ENCODE measurements at places on chromosomes 2 and 18.

DNA sequence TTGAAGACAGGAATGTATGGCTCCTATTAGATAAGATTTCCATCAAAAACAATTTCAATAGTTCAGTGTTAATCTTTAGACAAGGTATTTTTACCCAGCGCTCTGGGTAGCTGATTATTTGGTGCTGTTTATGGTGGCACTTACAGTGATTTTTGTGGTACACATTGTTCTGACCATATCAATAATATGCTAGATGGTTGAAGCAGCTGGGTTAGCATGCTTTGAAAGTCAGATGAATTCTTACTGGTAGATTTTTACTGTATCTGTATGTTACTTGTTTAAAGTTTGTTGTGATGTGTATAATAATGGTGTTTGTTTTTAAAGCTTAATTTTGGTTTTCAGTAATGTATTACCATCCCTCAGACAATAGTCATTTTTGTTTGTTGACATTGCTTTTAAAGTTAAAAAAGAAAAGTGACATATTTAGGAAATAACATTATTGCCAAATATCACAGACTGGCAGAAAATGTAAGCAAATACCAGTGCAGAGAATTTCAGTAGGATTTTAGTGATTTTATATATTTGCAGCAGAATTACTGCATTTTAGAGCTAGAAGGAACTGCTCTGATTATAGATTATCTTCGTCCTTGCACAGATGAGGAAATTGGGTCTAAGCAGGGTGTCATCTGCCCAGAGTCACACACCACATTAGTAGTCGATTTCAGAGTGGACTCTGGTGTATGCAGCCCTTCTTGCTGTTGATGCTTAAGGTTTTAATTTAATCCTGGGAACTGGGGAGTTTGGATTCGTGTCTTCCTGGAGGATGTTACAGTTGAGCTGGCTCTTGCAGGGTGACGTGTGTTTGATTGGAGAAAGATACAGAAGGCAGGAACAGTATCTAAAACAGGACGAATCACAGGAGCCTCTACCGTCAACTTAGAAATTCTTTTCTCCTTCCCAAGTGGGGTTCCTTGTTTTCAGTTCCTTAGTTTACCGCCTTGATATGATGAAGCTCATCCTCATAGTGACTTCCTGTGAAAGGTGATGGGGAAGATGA, 6.6 kb downstream of the SOCS6 start:
- DNase-seq = no peak

DNA sequence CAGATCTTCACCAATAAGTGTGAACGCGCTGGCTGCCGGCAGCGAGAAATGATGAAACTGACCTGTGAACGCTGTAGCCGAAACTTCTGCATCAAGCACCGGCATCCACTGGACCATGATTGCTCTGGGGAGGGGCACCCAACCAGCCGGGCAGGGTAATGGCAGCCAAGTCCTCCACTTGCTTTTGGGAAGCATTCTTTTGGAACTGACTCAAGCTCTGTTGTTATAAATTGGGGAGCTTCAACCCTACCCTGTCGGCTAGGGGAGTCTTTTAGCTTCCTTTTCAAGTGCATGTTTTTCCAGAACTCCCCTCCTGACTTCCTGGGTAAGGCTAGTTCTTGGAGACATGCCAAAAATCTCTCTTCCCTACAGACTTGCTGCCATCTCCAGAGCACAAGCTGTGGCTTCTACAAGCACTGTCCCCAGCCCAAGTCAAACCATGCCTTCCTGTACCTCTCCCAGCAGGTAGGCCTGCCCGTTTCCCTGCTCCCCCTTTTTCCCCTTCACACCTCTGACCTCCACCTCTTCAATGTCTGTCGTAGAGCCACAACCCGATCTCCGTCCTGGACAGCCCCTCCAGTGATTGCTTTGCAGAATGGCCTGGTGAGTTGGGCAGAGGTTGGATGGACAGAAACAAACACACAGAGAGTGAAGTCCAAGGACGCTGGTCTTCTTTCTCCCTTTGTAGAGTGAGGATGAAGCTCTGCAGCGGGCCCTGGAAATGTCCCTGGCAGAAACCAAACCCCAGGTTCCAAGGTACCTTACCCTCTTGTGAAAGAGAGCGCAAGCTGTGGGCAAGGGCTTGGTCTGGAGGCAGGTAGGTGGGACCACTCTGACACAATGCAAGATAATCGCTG, 1.5 kb downstream of the ZFAND2B start:
- DNase-seq = no peak

DNA sequence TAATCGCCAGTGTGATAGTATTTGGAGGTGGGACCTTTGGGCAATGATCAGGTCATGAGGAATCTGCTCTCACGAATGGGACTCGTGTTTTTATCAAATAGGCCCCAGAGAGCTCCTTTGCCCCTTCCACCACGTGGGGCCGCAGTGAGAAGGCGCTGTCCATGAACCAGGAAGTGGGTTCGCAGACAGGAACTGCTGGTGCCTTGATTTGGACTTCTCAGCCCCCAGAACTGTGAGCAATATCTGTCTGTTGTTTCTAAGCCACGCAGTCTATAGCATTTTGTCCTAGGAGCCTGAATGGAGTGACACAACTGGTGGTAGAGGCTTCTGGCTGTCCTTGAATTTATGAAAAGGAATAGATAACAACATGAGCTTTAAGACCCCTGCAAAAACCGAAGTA, 111.2 kb upstream of the HDAC4 start:
- DNase-seq = no peak

- no peak for DNase-seq
Observed at GRCh38 chr18:40055262-40055661, 1899.8 kb upstream of the PIK3C3 start.

GRCh38 chr2:118133916-118134315, 45.6 kb downstream of the INSIG2 start:
- no peak for DNase-seq

- DNase-seq = no peak
Observed at GRCh38 chr2:1521191-1521877, 108.1 kb downstream of the TPO start.

DNA sequence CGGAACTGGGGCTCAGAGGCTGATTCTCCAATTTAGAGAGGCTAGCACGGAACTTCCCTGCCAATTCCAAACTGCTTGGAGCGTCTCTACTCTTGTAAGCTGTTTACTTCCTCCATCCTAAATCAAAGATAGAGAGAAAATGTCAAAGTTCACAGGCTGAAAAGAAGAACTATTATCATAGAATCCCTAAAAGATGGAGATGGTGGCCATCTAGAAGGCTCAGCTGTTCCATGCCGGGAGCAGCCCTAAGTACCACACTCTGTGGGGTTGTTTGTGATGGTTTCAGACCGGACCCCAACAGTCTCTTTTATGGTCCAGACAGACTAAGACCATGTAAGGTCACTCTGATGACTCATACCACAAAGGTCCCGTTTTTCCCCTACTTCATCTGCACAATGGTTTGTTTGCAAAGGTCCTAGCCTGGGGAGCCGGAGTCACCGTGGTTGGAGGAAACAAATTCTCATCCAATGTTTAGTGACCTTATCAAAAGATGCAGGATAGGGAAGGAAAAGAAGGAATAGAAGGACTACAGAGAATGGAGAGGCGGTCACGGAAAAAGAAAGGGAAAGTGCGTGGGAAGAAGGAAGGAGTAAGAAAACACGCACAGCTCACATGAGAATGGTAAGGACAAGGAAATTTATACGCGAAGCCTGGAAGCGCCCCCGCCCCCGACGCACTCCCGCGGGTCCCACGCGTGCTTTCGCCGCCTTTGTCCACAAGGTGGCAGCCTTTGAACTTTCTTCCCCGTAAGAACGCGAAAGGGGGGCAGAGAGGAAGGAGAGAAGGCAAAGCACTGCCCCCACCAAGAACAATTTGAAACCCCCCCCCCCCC, 453 bp upstream of the ANTXR1 start:
- DNase-seq = peak; percentile 53

- no peak for DNase-seq
Observed at GRCh38 chr2:31129375-31130171, 8.7 kb downstream of the GALNT14 start.

GRCh38 chr2:80454628-80455027, 150.1 kb upstream of the LRRTM1 start:
- no peak for DNase-seq

GRCh38 chr18:13409997-13410396, 191.4 kb downstream of the LDLRAD4 start:
- no peak for DNase-seq

GRCh38 chr2:111119822-111120252, 877 bp upstream of the BCL2L11 start:
- no peak for DNase-seq

DNA sequence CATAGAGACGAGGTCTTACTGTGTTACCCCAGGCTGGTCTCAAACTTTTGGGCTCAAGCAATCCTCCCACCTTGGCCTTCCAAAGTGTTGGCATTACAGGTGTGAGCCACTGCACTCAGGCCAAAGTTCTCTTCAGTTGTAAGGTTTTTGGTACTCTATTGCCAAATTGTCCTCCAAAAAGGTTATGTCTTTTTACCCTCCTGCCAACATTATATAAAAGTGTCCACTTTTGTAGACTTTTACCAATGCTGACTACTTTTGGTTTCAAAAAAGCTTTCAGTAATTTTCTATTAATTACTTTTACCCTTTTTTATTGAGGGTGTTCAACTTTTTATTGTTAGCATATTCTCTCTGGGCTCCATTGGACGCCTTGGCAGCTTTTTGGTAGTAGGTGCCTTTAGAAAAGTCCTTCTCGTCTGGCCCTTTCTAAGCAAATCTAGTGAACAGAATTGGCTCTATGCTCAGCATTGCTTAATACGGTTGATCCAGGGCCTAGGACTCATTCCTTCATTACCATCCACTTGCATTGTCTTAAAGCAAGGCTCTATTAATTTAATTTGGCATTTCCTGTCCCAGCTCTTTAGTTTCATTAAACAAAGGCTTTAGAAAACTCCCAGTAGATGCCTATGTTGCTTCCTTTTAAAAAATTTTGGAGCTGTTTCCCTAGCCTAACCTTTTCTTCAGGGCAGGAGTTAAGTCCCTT, 16.7 kb upstream of the IL1A start:
- DNase-seq = no peak
